ENCODE measurements at places on chromosomes 2 and 18. TPM values are rescaled to one million over a fixed set of nuclear protein-coding genes. Genes with fewer than 3 reads are reported as not detected.
A peak's percentile ranks its signal among the peaks of the same experiment; 100 is the strongest.

DNA sequence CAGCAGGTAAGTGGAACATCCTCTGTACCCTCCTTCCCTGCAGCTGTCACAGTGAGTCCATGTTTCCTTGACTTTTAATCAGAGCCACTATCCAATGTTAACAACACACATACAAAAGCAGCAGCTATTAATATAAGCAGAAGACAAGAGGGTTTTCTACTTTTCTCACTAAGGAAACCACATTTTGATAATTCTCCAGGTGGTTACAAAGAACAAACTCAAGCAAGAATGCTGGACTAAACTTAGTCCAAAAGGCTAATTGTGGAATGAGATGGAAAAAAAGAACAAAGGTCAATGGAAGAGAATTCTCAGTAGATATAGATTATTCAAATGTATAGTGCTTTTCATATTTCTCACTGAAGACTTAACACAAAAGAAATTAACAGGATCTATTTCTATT is 176.9 kb upstream of the SLC39A10 start:
- DNase-seq = no peak

- DNase-seq = no peak
These were observed 37.6 kb upstream of the ASXL3 start for GRCh38 chr18:33540392-33540791.

The COBLL1 gene
- 37.1 TPM for total RNA-seq

DNA sequence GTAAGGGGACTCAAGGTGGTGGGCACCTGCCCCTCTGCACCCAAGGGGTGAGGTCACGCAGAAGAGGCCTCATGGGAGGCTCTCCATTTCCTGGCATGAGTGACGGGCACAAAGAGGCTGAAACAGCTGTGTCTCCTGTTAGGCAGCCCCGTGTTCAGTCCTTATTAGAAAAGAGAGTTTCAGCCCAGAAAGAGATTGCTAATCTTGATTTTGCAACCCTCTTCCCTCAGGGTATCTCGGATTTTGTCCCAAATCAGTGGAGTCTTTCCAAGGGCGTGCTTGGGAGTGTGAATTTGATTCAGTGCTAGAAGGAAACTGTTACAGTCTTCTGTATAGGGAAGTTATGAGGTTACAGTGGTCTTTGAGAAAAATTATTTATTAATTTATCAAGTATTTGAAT is 10.4 kb downstream of the TNFRSF11A start:
- peak; percentile 40 for DNase-seq

The OBSL1 gene
- total RNA-seq = 29.0 TPM

- DNase-seq = no peak
These were observed 445.4 kb downstream of the NBAS start for GRCh38 chr2:15115776-15116175.

GRCh38 chr18:32772581-32773381 is at the start of gene KLHL14:
Gene KLHL14, minus strand, starts transcription at chr18:32773023. Its CDS starts 2,432 bp downstream, at chr18:32770591.
- no peak for DNase-seq

The MROH2A gene
- total RNA-seq = not detected
